ENCODE measurements at places on chromosomes 2 and 18.

DNA sequence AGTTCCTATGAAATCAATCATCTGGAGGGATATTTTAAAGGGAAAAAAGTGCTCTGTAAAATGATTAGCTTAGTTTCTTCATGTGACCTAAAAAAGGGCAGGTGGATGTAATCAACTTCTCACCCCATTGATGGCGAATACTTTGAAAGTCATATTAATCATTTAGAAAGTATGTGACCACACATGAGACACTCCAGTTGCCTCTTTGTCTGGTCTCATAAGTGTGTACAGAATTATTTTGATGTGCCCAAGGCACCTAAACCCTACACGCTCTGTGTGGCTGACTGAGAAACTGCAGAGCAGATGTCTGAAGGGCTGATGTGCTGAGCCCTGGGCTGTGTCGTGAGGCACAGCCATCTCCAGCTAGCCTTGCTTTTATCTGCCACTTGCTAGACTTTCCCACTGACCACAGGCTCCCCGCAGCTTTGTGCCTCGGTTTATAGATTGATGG is 26.9 kb downstream of the SGPP2 start:
- DNase-seq, result no peak

GRCh38 chr2:43032213-43033015 is 194.0 kb downstream of the ZFP36L2 start:
- DNase-seq, result no peak

DNA sequence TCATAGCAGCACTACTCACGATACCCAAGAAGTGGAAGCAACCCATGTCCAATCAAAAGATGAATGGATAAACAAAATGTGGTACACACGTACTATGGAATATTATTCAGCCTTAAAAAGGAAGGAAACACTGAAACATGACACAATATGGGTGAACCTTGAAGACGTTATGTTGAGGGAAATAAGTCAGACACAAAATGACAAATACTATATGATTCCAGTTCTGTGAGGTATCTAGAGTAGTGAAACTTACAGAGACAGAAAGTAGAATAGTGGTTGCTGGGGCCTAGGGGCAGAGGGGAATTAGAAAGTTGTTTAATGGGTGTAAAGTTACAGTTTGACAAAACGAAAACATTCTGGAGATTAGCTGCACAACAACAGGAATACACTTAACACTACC is 24.7 kb downstream of the TLK1 start:
- no peak for DNase-seq

- no peak for DNase-seq
These were observed 18.4 kb downstream of the SLC4A3 start for GRCh38 chr2:219645631-219646527.

DNA sequence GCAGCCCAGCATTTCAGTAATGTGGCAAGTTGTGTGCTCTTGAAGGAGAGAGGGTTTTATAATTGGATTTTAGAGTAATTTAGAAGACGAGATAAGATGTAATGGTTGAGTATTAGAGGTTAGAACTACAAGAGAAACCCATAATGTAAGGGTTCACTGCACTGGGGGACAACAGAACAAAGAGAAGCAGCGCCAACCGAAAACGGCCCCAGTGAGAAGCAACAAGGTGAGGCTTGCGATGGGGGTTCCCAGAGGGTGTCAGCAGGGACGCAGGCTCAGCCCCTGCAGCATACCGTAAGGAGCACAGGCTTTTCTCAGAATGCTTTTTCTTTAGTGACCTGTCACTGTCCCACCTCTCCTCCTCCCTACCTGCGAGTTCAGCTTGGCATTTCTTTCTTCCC is 183.9 kb upstream of the ETAA1 start:
- DNase-seq, result no peak

DNA sequence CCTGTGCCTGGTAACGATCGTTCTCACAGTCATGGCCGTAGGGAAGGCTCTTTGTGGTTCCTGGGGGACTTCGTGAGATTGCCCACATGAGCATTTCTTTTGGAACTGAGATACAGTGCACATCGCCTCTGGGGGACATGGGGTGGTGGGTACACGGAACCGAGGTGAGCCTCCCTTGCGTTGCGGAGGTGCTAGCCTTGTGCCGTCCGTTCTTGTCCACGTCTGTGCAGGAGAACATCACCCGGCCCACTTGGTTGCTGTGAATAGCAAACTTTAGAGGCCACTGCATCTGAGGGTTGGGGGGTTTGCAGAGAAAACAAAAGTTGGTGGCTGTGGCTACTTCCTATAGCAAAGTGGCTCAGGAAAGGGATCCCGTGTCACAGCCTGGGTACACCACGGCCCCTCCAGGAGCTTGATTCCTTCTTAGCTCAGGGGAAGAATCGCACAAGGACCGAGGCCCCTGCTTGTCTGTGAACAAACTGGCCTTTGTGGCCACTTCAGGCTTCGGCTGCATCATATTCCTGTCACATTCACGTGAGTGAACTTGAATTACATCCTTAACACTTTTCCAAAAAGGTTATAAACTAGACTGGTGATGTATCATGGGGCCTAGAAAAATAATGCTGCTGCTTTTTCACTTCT is 72.6 kb downstream of the LRRFIP1 start:
- no peak for DNase-seq

DNA sequence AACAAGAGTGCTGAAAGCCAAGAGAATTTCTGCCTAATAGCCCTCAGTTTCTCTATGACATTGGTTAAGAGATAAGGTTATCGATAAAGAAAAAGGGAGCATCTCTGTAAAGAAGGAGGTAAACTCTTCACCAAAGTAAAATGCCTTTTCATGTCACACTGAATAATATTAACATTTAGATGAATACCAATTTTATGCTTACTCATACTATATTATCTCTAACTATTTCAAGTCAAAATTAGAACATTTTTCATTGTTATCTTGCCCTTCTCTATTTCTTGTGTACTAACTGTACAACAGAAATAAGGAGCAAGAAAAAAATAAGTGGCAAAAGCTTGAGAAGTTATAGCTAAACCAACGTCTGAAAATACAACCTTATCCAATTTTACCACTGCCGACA is 127.5 kb downstream of the EXOC6B start:
- DNase-seq, result no peak

- no peak for DNase-seq
These were observed 95.0 kb upstream of the HDAC4 start for GRCh38 chr2:239495791-239496233.

GRCh38 chr2:16278421-16279200 is 338.3 kb downstream of the MYCN start:
- no peak for DNase-seq

GRCh38 chr2:237745250-237745613 is 53.3 kb upstream of the RBM44 start:
- no peak for DNase-seq

Measured in activated T-helper 9 cell treated with anti-CD3 and anti-CD28 coated beads, Interleukin-2, amount 50 U/mL, for 16 hours (primary cell).